ENCODE measurements at places on chromosomes 13 and 19. TPM values are rescaled to one million over a fixed set of nuclear protein-coding genes. Genes with fewer than 3 reads are reported as not detected.

DNA sequence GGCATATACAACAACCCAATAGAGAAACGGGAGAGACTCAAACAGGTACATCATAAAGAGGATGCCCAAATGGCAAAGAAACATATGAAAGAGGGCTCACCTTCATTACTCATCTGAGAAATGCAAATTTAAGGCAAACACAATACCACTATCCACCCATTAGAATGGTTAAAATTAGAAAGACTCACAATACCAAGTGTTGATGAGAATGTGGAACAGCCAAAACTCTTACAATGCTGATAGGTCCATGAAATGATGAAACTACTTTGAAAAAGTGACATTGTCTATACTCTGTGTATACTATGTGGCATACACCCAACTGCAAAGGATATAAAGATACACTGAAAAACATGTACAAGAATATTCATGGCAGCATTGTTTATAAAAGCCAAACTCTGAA lies 96.2 kb upstream of the TSHZ3 start:
- DNase-seq = no peak

- no peak for DNase-seq
Measured at GRCh38 chr13:73138638-73139491, 80.1 kb downstream of the KLF5 start.

GRCh38 chr19:42054205-42054604 lies 15.8 kb downstream of the GRIK5 start:
- no peak for DNase-seq

GRCh38 chr13:47142105-47142504 lies 245.3 kb upstream of the HTR2A start:
- DNase-seq = no peak

DNA sequence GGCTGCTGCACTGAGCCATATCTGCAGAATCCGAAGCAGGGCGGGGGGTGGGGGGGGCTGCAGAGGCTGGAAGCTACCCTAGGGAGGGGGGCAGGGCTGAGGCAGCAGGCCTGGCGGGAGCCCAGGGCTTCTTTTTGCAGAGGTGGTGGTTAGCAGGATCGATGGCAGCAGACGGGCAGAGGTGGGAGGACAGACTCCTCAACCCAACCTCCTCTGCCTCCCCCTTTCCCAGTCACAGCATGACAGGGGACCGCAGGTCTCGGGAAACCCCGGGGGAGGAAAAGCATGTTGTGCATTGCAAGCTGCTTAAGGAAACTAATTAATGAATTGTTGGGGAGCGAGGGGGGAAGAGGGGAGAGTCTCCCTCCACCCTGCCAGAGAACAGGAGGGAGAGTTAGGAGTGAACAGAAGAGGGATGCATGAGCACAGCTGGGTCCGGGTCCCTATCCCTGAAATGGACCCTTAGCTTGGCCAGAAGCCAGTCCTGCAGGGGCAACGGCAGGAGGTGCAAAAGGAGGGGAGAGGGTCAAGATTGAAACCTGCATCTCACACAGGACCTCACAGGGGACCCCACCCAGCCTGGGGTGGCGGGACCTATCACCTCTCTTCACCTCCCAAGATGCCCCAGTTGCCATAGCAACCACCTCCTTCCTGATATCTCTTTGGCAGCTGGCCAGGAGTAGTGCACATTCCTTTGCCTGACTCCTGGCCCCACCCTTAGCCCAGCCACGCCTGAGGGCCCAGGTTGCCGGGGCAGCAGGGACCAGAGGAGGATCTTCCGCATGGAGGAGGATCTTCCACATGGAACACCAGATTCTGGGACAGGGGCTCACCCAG lies 1.8 kb downstream of the FXYD7 start:
- no peak for DNase-seq

The NUCB1 gene
- 152 TPM for total RNA-seq

GRCh38 chr19:31342926-31343325 lies 6.3 kb downstream of the TSHZ3 start:
- DNase-seq = no peak

- DNase-seq = peak; percentile 54
Measured at GRCh38 chr19:28289295-28290063, 923.5 kb downstream of the UQCRFS1 start.

DNA sequence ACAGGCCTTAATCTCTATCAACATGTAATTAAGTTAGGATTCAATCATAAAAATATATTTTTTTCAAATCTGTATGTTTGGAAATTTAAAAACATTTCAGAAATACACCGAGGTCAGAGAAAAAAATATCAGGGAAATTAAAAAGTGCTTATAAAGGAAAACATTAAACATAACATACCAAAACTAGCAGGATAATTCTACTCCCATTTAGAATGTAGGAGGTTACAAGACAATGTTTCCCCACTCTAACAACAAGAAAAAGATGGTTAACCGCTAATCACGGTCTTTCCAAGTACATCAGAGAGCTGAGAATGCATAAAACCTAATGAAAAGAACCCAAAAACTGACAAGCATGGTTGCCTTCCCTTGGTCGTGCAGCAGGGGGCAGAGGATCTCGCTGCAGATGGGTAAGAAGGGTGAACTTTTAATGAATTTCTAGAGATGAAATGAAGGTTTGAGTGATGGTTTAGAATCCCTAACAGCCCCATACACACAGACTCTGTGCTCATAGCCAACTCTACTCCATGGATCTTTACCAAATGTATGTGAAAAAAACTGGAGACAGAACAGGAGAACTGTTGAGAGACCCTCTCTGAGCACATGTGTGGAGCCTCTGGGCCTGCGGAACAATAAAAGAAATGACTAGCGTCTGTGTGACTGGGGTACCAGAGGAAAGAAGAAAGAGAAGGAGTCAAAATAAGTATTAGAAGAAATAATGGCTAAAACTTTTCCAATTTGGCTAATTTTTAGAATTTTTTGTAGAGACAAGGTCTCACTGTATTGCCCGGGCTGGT lies 51.3 kb upstream of the LSM14A start:
- no peak for DNase-seq

GRCh38 chr13:21060338-21061028 lies 903 bp downstream of the LATS2 start:
- peak; percentile 53 for DNase-seq

The CGB2 gene
- 0.71 TPM for total RNA-seq

The ICAM4 gene
- 2.0 TPM for total RNA-seq

DNA sequence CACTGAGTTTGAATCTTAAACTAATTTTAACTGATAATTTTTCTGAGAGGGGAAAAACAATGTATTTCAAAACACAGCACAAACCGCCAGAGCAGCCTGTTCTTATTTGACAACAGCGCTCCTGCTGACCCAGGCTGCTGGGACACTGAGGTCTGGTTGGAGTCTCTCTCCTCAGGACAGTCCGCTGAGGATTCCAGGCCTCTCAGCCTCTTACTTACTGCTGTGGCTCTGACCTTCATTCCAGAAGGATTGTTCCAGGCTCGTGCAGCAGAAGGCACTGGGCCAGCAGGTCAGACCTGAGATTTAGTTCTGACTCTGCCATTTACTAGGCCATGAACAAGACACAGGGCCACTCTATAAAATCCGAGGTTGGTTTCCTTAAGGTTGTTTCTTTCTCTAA lies 393.6 kb downstream of the TDRD3 start:
- no peak for DNase-seq

- DNase-seq = peak; percentile 98
Measured at GRCh38 chr19:58572818-58573657, at the start of gene MZF1. TSS of gene MZF1 (minus strand) at chr19:58573335. CDS start at chr19:58571389, 1,946 bp downstream.

Data from mesothelial cell of epicardium (in vitro differentiated cells).